CD4-positive, alpha-beta T cell treated with Interleukin-15 for 4 hours (primary cell): ENCODE measurements at places on chromosomes 2 and 18.

GRCh38 chr2:207111757-207112156 is 54.0 kb downstream of the KLF7 start:
- DNase-seq: no peak

- DNase-seq: no peak
These were observed 409.8 kb upstream of the SMIM21 start for GRCh38 chr18:75837316-75837715.

- DNase-seq: no peak
These were observed 961.6 kb upstream of the LRRTM1 start for GRCh38 chr2:81266106-81266505.

GRCh38 chr18:55462652-55463051 is 125.3 kb downstream of the TCF4 start:
- DNase-seq: no peak

DNA sequence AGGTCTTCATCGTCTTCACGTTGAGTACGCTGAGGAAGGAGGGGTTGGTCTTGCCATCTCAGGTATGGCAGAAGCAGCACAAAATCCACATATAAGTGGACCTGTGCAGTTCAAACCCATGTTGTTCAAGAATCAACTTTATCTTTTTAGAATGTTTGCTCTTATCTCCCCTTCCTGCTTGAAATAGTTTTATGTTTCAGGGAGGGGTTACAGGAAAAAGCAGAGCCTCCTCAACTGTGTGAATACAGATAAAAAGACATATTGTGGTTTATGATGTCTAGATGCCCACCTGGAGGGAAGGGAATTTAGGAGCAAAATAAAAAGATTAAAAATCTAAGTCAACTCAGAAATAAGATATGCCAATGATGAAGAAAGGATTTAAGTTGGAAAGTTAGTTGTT is 75.9 kb downstream of the VRK2 start:
- DNase-seq: no peak

GRCh38 chr2:111903930-111904439 is 5.6 kb downstream of the MERTK start:
- DNase-seq: no peak

DNA sequence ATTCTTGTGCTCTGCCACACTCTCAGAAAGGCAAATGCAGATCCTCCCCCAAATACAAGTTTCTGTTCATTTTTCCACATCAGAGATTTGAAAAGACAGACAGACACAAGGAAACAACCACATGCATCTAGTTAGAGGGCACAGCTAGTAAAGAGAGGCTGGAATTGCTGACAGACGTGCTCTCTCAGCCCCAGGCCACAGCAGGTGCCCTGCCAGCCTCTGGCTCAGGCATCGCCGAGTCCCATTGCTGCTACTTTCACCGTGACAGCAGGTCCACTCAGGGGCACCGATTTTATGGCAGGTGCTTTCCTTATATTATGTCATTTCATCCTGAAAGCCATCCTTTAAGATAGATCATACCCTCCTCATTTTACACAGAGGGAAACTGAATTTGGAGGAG is 507.5 kb downstream of the EIPR1 start:
- DNase-seq: no peak

- DNase-seq: no peak
These were observed 474.6 kb downstream of the EPHA4 start for GRCh38 chr2:221097568-221097915.

DNA sequence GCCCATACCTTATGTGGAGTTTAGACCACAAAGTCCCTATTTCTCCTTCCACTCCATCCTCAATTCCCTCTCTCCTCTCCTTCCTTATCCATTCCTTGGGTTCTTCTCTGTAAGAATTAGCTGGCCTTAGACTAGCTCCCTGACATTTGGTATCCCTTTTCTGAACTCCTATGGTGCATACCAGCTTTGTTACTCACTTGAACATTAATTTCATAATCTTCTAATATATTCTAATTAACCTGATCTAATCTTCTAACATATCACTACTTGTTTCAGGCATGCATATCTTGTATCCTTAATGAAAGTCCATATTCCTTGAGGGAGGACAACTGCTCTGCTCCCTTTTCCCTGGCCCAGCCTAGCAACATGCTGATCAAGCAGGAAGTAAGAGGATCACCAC is 66.4 kb downstream of the EHD3 start:
- DNase-seq: no peak
